Iris pigment epithelial cell (primary cell): ENCODE measurements at places on chromosomes 2 and 18.
A peak's percentile ranks its signal among the peaks of the same experiment; 100 is the strongest.

DNA sequence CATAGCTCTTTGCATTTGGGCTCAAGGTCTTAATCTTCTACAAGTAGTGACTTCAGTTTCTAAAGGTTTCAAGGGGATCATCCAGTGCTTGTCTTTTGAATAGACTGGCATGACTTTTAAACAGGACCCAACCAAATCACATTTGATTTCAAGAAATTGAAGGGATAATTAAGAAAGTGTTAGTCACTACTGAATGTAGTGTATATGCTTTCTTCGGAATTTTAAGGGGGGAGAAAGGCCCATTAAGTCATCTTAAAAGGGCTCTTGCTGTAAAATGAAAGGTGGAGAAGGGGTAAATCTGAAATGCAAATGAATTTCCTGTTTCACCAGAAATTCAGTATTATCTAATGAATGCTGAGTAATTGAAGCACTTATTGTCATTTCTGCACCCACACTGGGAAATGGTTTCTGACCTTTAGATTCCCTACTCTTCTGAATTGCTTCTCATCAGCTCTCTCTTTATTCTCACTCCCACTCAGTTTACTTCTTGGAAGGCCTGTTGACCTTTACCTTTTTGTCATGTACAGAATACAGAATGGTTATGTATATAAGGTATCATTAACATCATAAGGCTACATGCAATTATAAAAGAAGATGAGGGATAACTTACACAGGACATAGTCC, 241.4 kb downstream of the SLC8A1 start:
- no peak for DNase-seq

GRCh38 chr2:37414470-37414949, 70.1 kb downstream of the QPCT start:
- peak; percentile 71 for DNase-seq

- DNase-seq: no peak
Measured at GRCh38 chr2:98263362-98263761, 82.9 kb upstream of the CNGA3 start.

- no peak for DNase-seq
Measured at GRCh38 chr2:186031229-186031628, 292.6 kb downstream of the FSIP2 start.

DNA sequence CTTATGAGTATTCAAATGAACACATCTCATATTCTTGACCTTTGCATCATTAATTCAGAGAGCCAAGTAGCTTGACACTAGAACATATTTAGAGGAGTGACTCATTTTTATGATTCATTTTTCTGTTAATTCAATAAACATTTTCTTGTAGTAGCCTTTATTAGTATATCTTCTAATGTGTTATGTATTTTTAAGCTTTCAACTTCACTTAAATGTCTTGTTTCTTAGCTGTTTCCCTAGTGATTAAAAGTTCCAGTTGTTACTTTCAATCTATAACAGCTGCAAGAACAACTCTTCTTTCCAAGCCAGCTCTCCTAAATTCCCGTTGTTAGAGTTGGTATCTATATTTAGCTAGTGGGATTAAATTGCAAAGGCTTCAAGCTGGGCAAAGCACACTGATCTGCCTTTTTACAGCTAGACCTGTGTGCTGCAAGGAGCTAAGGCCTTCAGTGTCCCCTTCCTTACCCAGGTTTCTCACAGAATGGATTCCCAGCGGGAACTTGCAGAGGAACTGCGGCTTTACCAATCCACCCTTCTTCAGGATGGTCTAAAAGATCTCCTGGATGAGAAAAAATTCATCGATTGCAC, at the start of gene KLHL41:
KLHL41 (plus strand) TSS at position 405 of the 588 bp plus-strand sequence; CDS start at position 482, 77 bp downstream.
- peak; percentile 63 for DNase-seq

- no peak for DNase-seq
Measured at GRCh38 chr18:24465486-24465885, 5.0 kb downstream of the HRH4 start.

DNA sequence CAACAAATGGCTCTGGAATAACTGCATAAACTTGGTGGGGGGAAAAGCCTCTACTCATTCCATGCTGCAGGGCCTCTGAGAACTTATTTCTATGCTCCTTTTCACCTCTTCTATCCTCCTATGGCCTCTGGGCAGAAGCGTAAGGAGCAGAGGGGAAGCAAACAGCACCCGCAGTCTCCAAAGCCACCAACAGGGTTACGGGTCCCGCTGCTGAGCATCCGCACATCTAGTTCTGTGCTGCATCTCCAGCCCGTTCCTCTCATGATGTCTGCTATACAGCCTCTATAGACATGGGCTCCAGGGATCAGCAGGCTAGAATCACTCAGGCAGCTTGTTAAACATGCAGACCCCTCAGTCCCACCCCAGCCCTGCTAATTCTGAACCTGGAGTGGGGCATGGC, 25.9 kb downstream of the PSTPIP2 start:
- no peak for DNase-seq

DNA sequence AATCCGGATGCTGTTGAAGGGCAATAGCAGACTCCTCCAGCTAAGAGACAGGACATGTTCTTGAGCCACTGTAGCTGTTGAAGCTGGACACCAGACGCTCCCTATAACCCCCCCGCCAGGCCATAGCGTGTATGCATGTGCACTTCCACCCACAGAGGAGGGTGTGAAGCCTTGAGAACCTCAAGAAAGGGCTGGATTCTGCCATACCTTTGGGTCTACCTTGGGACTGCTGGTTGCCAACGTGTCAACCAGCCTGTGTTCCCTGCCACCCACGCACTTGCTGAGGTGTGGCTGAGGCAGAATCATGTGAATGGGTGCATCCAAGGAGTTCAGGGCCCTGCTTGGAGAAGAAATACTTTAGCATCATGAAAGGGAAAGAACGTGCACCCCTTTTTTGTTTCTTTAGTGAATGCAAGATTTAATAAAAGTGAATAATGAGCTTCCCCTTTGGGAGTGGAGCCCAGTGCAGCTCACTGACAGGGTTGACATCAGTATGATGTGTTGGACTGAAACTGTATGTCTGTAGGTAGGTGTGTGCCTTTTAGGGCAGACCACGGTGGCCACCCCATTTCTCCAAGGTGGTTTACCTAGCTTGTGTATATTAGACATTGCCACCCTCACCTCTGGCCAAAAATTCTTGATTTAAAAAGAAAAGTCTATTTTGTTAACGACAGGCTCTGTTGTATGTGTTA, 198.3 kb downstream of the MGAT5 start:
- DNase-seq: no peak

GRCh38 chr18:65606551-65607130, 144.2 kb upstream of the CDH7 start:
- no peak for DNase-seq

DNA sequence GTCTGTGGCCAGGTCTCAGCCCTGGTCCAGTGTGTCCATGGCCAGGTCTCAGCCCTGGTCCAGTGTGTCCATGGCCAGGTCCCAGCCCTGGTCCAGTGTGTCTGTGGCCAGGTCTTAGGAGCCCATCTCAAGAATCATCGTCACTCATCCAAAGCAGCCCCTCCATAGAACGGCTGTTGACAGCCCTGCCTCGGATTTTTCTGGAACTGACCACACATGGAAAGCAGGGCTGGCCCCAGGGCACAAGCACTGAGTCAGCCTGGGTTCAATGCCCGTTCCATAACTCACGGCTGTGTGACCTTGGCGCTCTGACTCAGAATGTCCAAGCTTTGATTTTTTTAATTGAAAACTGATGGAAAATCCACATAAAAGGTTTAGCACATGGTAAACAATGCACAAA, 59.9 kb upstream of the SNTG2 start:
- no peak for DNase-seq

DNA sequence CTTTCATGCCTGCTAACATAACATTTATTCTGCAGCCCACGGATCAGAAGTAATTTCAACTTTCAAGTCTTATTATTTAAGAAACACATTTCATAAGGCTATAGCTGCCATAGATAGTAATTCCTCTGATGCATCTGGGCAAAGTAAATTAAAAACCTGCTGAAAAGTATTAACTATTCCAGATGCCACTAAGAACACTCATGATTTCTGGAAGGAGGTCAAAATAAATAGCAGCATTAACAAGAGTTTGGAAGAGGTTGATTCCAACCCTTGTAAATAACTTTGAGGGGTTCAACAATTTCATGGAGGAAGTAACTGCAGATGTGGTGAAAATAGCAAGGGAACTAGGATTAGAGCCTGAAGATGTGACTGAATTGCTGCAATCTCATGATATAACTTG, 77.6 kb downstream of the CCDC148 start:
- no peak for DNase-seq

GRCh38 chr2:42971381-42971780, 179.0 kb upstream of the HAAO start:
- DNase-seq: no peak

- no peak for DNase-seq
Measured at GRCh38 chr2:128276878-128277675, 41.6 kb downstream of the HS6ST1 start.

- DNase-seq: no peak
Measured at GRCh38 chr2:43889416-43889815, 50.6 kb downstream of the ABCG8 start.

- no peak for DNase-seq
Measured at GRCh38 chr18:48698707-48699106, 159.9 kb downstream of the CTIF start.

- DNase-seq: no peak
Measured at GRCh38 chr18:57816208-57816954, 13.3 kb upstream of the ATP8B1 start.

DNA sequence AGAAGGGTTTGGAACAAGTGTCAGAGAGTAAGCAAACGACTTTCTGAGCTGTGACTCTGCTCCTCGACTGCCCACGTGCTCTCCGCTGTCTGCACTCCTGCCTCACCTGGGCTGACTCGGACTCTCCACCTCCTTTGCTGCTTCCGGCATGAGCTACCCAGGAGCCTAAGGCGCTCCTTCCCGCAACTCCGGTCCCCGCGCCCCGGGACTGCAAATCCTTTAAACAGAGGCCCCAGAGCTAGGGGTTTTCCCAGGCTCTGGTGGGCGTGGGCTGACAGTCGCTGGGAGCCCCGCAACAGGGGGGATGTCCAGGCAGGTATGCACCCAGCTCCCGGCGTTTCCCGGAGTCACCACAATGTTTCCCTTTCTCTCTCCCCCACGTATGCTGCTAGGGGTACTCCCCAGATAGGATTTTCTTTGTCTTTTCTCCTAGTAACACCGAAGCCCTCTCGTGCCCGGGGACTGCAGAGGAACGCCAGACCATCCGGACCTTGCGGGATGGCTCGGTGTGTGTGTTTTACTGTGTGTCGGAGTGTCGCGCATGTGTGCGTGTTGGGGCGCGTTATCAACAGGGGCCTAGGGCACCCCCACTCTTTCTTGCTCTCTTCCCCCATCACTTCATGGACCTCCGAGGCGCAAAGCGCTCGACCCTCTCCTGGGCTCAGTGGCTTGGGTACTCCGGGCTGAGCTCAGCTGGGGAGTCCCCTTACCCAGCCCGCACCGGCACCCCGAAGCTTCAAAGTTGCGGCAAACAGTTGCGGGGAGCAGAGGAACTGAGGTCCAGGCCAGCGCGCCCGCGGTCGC, 691 bp upstream of the THSD7B start:
- no peak for DNase-seq

DNA sequence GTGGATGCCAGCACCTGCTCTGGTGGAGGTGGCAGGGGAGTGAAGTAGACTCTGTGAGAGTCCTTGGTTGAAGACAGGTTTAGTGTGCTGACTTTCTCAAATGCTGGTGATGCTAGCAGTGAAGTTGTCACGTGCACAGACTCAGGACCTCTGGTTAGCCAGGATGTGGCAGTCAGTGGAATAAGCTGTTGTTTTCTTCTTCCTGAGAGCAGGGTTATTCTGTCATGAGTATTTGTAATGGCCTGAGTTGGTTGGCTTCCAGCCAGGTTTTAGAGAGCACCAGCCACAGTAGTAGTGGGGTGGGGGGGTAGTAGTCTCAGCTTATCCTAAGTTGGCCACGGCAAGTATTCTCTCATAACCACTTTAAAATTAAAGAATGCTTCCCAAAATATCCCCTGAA, 238.5 kb upstream of the FBXO11 start:
- peak; percentile 31 for DNase-seq

GRCh38 chr18:23188068-23188760, 52.9 kb downstream of the CABLES1 start:
- no peak for DNase-seq

- DNase-seq: no peak
Measured at GRCh38 chr2:10400568-10400977, 47.6 kb downstream of the ODC1 start.

- peak; percentile 1 for DNase-seq
Measured at GRCh38 chr2:146939991-146940685, 904.7 kb upstream of the ACVR2A start.

- DNase-seq: no peak
Measured at GRCh38 chr18:23986600-23987359, 27.8 kb upstream of the TTC39C start.
